ENCODE measurements at places on chromosomes 16 and 17.

- H3K4me3 ChIP-seq, result no peak overlapping the region
- peak overlapping the region; percentile 54 for H3K27ac ChIP-seq
- H3K4me1 ChIP-seq, result no peaks in the 10 kb centered on the region
- no peaks in the 10 kb centered on the region for H3K36me3 ChIP-seq
- H3K27me3 ChIP-seq, result no peaks in the 10 kb centered on the region
Measured at GRCh38 chr16:56349086-56349415, 76.3 kb downstream of the AMFR start.

- no peak for DNase-seq
- H3K27ac ChIP-seq, result no peak overlapping the region
Measured at GRCh38 chr16:23587726-23588125, 8.4 kb downstream of the NDUFAB1 start.

- no peak for DNase-seq
- no peak overlapping the region for H3K4me3 ChIP-seq
- H3K27ac ChIP-seq, result no peak overlapping the region
- H3K27me3 ChIP-seq, result peaks cover 4% of the 10 kb centered on the region
- H3K36me3 ChIP-seq, result peaks cover 4% of the 10 kb centered on the region
Measured at GRCh38 chr16:54050459-54051210, 236.0 kb downstream of the IRX3 start.

DNA sequence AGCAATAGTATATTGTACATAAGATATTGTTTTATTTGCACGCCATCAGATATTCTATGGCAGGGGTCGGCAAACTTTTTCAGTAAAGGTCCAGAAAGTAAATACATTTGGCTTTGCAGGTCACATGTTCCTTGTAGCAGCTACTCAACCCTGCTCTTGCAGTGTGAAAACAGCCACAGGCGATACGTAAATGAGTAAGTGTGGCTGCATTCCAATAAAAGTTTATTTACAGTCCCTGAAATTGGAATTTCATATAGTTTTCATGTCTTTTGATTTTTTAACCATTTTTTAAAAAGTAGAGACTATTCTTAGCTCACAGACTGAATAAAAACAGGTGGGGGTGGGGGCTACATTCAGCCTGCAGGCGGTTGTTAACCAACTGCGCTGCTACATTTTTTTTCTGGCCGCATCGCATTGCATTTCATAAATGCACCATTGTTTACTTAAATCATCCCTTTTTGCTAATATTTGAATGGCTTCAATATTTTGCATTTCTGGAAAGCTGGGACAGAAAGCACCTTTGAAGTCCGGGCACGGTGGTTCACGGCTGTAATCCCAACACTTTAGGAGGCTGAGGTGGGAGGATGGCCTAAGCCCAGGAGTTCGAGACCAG, 50.5 kb upstream of the HAPSTR1 start:
- H3K4me3 ChIP-seq, result no peak overlapping the region
- H3K4me1 ChIP-seq, result no peaks in the 10 kb centered on the region
- DNase-seq, result no peak
- no peaks in the 10 kb centered on the region for H3K36me3 ChIP-seq
- H3K27ac ChIP-seq, result no peak overlapping the region
